ENCODE measurements at places on chromosomes 11 and 22. TPM values are rescaled to one million over a fixed set of nuclear protein-coding genes. Genes with fewer than 3 reads are reported as not detected.
A peak's percentile ranks its signal among the peaks of the same experiment; 100 is the strongest.

GRCh38 chr22:26857169-26857568 lies 199.8 kb downstream of the MIAT start:
- H3K4me1 ChIP-seq = no peaks in the 10 kb centered on the region
- no peak overlapping the region for H3K4me3 ChIP-seq
- no peaks in the 10 kb centered on the region for H3K27me3 ChIP-seq
- H3K36me3 ChIP-seq = no peaks in the 10 kb centered on the region
- no peak overlapping the region for H3K27ac ChIP-seq
- DNase-seq = no peak

FZD4 gene
- 2.4 TPM for polyA plus RNA-seq

- H3K27ac ChIP-seq = peak overlapping the region; percentile 71
- H3K4me1 ChIP-seq = peaks cover 18% of the 10 kb centered on the region
- H3K4me3 ChIP-seq = no peak overlapping the region
- no peaks in the 10 kb centered on the region for H3K27me3 ChIP-seq
- peak; percentile 60 for DNase-seq
- peaks cover 28% of the 10 kb centered on the region for H3K36me3 ChIP-seq
Measured at GRCh38 chr11:130478204-130478701, 29.8 kb downstream of the ADAMTS15 start.

OTOG gene
- polyA plus RNA-seq = not detected

INS gene
- polyA plus RNA-seq = 7.2 TPM
